ENCODE measurements at places on chromosomes 3 and 15.

GRCh38 chr15:60715859-60716258 lies 236.9 kb upstream of the ICE2 start:
- DNase-seq, result no peak

DNA sequence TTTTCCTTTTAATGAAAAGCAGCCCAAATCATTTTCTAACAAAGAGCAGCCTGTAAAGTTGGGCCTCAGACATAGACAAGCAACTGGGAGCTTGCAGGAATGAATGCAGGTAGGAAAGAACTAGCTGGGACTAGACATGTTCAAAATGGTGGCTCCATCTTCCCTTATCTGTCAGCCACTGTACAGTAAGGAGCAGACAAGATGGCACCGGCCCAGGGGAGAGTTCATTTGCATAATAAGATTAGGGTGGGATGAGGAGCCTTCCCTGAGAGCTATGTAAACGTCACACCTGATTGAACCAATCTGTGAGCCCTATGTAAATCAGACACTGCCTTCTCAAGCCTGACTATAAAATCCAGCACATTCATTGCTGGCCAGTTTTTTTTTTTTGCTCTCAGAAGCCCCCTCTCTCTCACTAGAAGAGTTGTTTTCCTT lies 59.7 kb upstream of the GK5 start:
- DNase-seq, result no peak

GRCh38 chr3:87436781-87437543 lies 160.6 kb upstream of the POU1F1 start:
- DNase-seq, result no peak

- no peak for DNase-seq
Measured at GRCh38 chr15:90496791-90497190, 32.9 kb upstream of the CRTC3 start.

DNA sequence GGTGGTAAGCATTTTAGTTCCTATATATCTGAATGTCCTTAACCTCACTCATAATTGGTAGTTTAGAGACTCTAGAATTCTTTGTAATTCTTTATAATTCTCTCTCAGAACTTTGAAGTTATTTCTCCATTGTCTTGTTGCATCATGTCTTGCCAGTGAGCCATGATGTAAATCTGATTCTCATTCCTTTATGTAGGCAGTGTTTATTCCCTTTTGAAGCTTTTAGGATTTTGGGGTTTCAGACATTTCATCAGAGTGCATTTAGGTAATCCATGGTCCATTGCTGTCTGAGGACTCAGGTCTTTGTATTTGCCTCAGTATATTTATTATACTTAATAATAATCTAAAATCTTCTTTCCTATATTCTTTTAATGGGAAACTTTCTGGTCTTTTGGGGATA lies 20.6 kb downstream of the CMC1 start:
- no peak for DNase-seq

GRCh38 chr3:13004376-13004775 lies 68.9 kb downstream of the IQSEC1 start:
- no peak for DNase-seq

- DNase-seq, result no peak
Measured at GRCh38 chr15:38690216-38690615, 125.6 kb upstream of the RASGRP1 start.

DNA sequence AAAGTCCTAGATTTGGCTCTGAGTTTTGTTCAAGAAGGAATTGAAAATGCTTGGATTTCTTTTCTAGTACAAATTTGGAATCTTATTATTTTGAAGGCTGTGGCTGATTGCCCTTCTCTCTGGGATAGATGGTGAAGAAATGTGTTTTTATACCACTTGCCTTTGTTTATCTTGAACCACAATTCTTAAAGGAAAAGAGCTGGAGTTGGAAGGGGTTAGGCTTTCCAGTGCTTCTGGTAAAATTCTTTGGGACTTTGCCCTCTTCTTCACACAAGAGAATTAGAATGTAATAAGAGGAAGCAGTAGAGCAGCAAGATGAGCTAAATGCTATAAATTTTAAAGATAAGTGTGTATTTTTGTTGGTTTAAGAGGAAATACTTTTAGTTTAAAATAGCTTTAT lies 65.8 kb downstream of the COL6A5 start:
- no peak for DNase-seq

GRCh38 chr15:100661156-100661555 lies 58.8 kb downstream of the ASB7 start:
- no peak for DNase-seq

GRCh38 chr3:184583578-184584451 lies 22.2 kb downstream of the EPHB3 start:
- peak; percentile 43 for DNase-seq

GRCh38 chr15:40283615-40284300 lies 894 bp upstream of the ANKRD63 start:
- no peak for DNase-seq

DNA sequence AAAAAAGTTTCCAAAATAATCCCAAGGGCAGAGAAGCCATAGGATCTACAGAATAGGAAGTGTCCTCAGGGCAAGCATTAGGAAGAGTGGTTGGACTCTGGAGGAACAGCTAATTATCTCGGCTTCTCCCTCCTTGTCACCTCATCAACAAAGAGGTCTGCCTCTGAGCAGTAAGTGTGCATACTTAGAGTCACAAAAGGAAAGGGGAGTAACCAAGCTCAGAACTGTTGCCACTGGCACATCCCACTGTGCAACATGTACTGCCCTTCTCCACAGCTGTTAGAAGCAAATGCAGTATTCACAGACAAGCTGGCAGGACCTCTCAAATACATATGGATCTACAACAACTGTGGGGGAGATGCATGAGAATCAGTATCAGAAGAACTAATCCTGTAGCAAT lies 31.5 kb downstream of the NGLY1 start:
- DNase-seq, result no peak

- no peak for DNase-seq
Measured at GRCh38 chr3:108503722-108504121, 6.7 kb downstream of the MYH15 start.

GRCh38 chr3:51354731-51355615 lies 30.1 kb upstream of the MANF start:
- no peak for DNase-seq

GRCh38 chr15:31262143-31262530 lies 64.5 kb upstream of the KLF13 start:
- DNase-seq, result no peak

DNA sequence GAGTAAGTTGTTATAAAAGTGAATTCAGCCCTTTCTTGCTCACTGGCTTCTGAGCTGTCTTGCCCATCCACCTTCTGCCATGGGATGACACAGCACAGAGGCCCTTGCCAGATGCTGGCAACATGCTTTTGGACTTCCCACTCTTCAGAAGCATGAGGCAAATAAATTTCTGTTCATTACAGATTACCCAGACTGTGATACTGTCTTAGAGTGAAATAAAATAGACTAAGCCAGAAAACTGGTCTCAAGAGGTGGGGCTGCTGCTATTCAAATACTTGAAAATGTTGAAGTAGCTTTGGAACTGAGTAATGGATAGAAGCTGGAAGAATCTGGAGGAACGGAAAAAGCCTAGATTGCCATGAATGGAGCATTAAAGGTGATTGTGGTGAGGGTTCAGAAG lies 170.4 kb downstream of the ZMAT3 start:
- no peak for DNase-seq

DNA sequence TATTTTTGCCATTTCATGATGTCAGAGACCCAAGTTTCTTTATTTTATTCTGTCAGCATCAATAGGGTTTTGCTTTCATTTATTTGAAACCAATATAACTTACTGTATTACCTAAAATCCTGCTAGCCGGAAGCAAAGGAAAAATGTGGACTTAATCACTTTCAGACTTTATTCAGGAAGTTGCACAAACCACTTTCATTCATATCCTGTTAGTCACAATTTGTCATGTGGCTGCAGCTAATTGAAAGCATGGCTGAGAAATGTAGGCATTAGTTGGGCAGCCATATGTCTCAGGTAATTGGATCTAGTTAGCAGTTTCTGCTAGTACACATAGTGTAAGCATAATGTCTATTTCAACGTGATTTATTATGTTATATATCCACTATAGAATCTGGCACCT lies 462.3 kb upstream of the SGO1 start:
- DNase-seq, result no peak

DNA sequence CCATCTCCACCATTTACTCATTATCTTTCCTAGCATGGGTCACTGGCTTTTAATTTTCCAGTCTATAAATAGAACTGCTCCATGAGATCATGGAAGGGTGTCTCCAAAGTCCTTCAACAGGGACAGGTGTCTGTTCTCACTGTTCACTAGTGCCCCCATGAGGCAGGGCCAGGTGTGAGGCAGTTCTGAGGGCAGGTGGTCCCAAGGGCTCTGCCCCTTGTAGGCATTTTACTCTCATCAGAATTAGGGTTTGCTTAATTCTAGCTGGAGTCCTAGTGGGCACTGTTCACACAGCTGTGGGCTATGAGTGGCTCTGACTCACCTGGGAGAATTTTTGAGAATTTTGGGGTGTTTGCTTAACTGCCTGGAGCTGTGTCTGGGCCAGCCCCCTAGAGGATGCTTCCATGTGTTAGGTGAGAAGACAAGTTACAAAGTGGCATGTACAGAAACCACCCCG lies 248.0 kb upstream of the LYSMD4 start:
- DNase-seq, result no peak

DNA sequence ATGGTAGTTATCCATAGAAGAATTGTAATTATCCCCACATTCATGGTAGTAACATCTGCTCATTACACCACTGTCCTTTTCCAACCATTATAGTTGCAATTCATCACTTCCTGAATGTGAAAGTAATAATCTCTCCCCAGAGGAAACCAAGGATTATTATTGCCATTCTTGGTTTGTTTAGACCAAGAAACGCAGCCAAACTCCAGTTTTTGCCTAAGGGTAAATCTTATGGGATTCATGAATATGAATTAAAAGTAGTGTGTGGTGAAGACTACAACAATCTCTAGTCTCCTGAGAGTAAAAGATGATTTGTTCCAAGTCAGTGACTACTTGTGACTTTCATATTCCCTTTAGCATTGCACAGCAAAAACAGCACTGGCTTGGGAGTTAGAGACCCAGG lies 45.7 kb upstream of the ABI3BP start:
- no peak for DNase-seq

DNA sequence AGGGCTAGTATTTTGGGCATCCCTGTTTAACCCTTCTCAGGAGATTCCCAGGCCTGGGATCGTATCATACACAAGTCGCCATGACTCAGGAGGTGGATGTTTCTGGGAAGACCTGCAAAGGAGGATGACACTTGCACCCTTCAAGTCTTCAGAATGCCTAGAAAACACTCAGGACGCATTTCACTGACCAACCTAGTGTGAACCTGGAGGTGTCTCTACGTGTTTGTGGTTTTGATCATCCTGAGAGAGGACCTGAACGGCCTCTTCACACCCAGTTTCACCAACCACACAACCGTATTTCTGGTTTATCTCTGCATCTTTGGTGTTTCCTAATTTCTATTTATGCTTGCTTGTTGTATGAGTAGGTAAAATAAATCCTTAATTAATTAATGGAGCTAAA lies 2.8 kb upstream of the CLDND1 start:
- no peak for DNase-seq

- DNase-seq, result no peak
Measured at GRCh38 chr3:106678657-106679390, 698.4 kb upstream of the CCDC54 start.

DNA sequence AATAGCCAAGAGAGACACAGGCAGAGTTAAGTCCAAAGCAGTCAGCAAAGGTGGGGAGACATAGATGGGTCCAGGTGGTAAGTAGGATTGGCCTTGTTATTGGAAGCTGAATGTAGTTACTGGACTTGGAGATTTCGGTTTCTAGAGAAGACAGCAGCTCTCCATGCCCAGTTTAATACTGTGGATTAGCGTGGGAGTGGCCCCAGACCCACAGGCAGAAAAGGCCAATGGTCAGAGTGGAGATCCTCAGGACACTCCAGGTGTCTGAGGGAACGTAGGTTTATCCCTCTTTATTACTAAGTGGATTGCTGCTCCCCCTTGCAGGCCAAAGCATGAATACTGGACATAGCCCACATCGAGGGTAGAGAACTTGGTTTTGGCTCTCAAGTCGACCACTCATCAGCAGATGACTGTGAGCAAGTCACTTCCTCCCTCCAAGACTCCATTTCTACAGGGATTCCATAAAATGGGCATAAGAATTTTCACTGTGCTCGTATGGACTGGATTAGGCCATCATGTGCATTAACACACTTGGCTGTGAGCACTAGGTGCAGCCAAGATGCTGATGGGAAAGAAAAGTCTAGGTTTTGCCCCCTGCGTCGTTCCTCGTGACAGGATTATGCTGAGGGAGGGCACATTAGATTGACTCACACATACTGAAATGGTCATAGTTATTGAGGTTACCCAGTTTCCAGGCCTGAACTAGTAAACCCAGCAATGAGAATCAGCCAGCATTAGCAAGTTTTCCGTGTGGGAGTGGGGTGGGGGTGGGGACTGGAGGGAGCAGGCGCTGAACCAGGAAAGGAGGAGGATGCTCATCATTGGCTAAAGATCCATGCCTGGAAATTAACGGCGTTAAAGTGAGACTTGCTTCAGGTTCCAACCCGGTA lies 225.2 kb upstream of the TPRG1 start:
- DNase-seq, result no peak

GRCh38 chr15:25501828-25502446 lies 63.1 kb upstream of the UBE3A start:
- DNase-seq, result no peak

- DNase-seq, result no peak
Measured at GRCh38 chr3:25527336-25527735, 99.3 kb downstream of the RARB start.

DNA sequence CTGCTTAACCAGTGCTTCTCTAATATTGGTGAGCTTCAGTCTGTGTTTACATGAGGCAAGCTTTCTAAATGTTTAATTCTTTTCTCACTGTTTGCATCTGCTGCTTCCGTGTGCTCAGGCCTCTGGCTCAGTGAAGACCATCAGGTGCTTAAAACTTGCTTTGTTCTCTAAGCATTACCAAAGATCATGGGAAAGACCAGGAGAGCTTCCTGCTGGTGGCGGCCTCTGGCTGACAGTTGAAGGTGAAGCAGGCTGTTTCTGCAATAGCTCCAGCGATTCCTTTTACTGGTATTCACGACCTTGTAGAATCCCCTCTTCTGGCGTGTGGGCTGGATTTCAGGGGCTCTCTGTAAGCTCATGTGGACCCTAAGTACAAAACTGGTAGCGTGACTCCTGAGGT lies 45.1 kb downstream of the EDEM1 start:
- DNase-seq, result no peak

DNA sequence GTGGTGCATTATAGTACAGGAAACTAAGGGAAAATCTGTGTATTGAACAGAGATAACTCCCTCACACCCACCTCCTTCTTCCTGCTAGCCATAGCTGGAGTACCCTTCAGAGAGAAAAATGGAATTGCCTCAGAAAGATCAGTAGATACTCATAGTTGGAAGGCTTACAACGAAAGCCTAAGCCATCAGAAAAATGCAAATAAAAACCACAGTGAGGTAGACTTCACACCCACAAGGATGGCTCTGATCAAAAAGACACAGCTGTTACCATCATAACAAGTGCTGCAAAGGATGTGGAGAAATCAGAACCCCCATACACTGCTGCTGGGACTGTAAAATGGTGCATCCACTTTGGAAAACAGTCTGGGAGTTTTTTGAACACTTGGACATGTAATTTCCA lies 7.4 kb upstream of the DLG1 start:
- DNase-seq, result no peak
